ENCODE measurements at places on chromosomes 7 and 10. TPM values are rescaled to one million over a fixed set of nuclear protein-coding genes. Genes with fewer than 3 reads are reported as not detected.

- H3K4me3 ChIP-seq: no peak overlapping the region
- no peak overlapping the region for H3K27ac ChIP-seq
- no peaks in the 10 kb centered on the region for H3K27me3 ChIP-seq
- DNase-seq: no peak
- no peaks in the 10 kb centered on the region for H3K36me3 ChIP-seq
- H3K4me1 ChIP-seq: no peaks in the 10 kb centered on the region
These were observed 511.0 kb upstream of the COBL start for GRCh38 chr7:51827631-51828030.

GRCh38 chr10:50419091-50419490, 167.8 kb upstream of the ASAH2 start:
- peaks cover 23% of the 10 kb centered on the region for H3K4me1 ChIP-seq
- DNase-seq: no peak
- H3K4me3 ChIP-seq: no peak overlapping the region
- no peaks in the 10 kb centered on the region for H3K27me3 ChIP-seq
- H3K36me3 ChIP-seq: no peaks in the 10 kb centered on the region
- peak overlapping the region; percentile 88 for H3K27ac ChIP-seq

- no peak for DNase-seq
- no peaks in the 10 kb centered on the region for H3K27me3 ChIP-seq
- H3K27ac ChIP-seq: no peak overlapping the region
These were observed 86.2 kb downstream of the ZNF365 start for GRCh38 chr10:62460393-62460792.

Gene NRG3
- total RNA-seq: not detected

- DNase-seq: no peak
- no peaks in the 10 kb centered on the region for H3K27me3 ChIP-seq
- H3K4me3 ChIP-seq: no peak overlapping the region
- no peaks in the 10 kb centered on the region for H3K4me1 ChIP-seq
These were observed 267.7 kb downstream of the ELMO1 start for GRCh38 chr7:37180828-37181549.

DNA sequence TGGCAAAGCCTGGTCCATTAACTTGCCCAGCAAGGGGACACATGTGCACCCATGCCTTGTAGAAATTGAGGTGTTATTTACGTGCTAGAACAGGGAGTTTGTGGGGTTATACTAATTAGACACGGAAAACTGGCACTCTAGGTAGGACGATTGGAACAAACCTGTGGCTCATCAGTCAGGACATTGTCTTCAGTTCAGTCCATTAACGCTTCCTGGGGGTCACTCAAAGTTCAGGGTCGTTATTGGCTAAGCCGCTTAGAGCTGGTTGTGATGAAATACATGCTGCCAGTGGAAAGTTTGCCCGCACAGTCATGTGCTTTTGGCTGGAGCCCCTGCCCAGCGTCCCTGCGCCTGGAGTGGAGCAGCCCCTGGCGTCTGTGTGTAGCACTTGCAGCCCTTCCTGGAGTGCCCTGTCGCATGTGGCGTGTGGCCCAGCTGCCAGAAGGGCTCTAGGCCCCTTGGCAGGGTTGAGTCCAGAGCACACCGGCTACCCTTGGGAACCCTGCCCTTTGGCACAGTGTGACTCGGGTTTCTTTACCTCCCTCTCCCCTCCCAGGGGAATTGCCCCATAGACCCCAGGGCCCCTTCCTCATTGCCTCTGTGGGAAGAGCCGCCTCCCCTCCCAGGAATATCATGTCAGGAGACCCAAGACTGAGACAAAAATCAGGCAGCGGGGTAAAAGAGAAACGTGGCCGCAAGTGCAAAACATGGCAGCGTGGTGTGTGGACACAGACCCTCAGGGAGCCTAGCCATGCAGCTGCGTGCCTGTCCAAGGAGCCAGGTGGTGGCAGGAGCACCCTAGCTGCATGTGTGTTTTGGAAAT, 9.8 kb downstream of the ZNF775 start:
- H3K4me1 ChIP-seq: peaks cover 15% of the 10 kb centered on the region
- H3K27ac ChIP-seq: no peak overlapping the region
- no peaks in the 10 kb centered on the region for H3K27me3 ChIP-seq
- H3K36me3 ChIP-seq: no peaks in the 10 kb centered on the region
- no peak overlapping the region for H3K4me3 ChIP-seq

Gene KCNIP2
- 6.2 TPM for total RNA-seq

Gene CYP2C19
- 146 TPM for total RNA-seq

Gene CPA5
- total RNA-seq: not detected

Gene NKX1-2
- not detected for total RNA-seq

- peak; percentile 30 for DNase-seq
- no peaks in the 10 kb centered on the region for H3K36me3 ChIP-seq
- no peak overlapping the region for H3K27ac ChIP-seq
These were observed 30.0 kb upstream of the KNDC1 start for GRCh38 chr10:133129859-133130495.

DNA sequence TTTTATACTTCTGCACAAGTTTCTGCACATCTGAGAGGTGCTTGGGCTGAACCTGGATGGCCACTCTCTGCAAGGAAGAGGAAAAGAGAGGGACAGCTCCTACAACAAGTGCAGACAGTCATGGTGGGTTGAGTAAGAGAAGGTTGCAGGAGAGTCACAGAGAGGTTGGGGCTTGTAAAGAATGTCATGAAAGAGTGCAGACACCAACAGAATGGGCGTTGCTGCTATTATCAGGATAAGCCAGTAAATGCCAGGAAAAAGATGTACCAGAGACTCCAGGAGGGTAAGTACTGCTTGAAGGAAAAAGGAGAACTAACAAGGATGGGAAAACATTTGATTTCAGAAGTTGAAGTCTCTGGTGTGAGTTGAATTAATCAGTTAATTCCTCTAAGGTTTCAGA, 77.8 kb upstream of the NRP1 start:
- no peak for DNase-seq
- H3K4me3 ChIP-seq: no peak overlapping the region
- no peak overlapping the region for H3K27ac ChIP-seq
- H3K4me1 ChIP-seq: no peaks in the 10 kb centered on the region
- H3K27me3 ChIP-seq: no peaks in the 10 kb centered on the region
- no peaks in the 10 kb centered on the region for H3K36me3 ChIP-seq

- no peaks in the 10 kb centered on the region for H3K4me1 ChIP-seq
- H3K27ac ChIP-seq: no peak overlapping the region
- no peak for DNase-seq
- no peaks in the 10 kb centered on the region for H3K36me3 ChIP-seq
- H3K4me3 ChIP-seq: no peak overlapping the region
These were observed 222.0 kb downstream of the ADK start for GRCh38 chr10:74373059-74373458.

GRCh38 chr10:75101416-75102251, 9.8 kb upstream of the SAMD8 start:
- DNase-seq: no peak
- H3K36me3 ChIP-seq: no peaks in the 10 kb centered on the region
- no peaks in the 10 kb centered on the region for H3K27me3 ChIP-seq
- H3K4me1 ChIP-seq: no peaks in the 10 kb centered on the region
- no peak overlapping the region for H3K27ac ChIP-seq

DNA sequence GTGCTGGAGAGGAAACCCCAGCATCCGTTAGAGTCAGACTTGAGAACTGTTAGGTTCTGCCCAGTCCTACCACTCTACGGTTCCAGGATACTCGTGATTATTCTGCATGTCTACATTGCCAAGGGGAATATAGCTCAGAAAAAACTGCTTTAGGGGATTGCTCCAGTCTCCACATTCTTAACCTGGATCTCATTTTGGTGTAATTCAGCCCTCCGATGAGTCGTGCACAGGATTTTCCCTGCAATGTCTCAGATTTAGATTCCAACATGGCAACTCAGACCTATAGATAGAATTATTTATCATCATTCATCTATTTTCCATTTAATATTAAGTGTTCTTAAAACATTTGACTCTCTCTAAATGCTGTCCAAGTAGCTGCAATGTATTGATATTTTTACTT, 121.1 kb upstream of the ZEB1 start:
- no peaks in the 10 kb centered on the region for H3K36me3 ChIP-seq
- H3K4me1 ChIP-seq: no peaks in the 10 kb centered on the region
- H3K27me3 ChIP-seq: no peaks in the 10 kb centered on the region
- no peak overlapping the region for H3K4me3 ChIP-seq

GRCh38 chr7:140061607-140061930, 1.2 kb downstream of the PARP12 start:
- H3K36me3 ChIP-seq: no peaks in the 10 kb centered on the region
- H3K27me3 ChIP-seq: no peaks in the 10 kb centered on the region
- peak overlapping the region; percentile 74 for H3K4me3 ChIP-seq
- DNase-seq: no peak
- peaks cover 4% of the 10 kb centered on the region for H3K4me1 ChIP-seq
- H3K27ac ChIP-seq: peak overlapping the region; percentile 96

DNA sequence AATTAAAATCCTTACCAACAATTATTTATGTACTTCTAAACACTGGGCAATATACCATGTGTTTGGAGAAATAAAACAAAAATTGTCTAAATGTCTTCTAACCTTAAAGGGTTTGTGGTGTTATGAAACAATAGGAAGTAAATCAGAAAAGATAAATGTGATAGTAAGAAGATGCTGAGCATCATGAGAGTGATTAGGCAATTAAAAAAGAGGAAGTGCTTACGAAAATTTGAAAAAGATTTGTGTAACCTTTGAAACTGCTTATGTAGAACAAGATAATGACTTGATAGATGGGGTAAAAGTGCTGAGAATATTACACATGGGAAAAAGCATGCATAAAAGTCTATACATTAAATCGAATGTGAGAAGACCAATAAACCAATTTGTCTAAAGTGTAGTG, 573.4 kb upstream of the CNTNAP2 start:
- no peaks in the 10 kb centered on the region for H3K27me3 ChIP-seq
- H3K27ac ChIP-seq: no peak overlapping the region
- H3K4me1 ChIP-seq: no peaks in the 10 kb centered on the region
- DNase-seq: no peak
- no peak overlapping the region for H3K4me3 ChIP-seq

Gene TMEM213
- not detected for total RNA-seq

GRCh38 chr7:131689662-131690234, 133.3 kb upstream of the PODXL start:
- no peak overlapping the region for H3K4me3 ChIP-seq
- no peaks in the 10 kb centered on the region for H3K27me3 ChIP-seq
- no peak for DNase-seq
- H3K27ac ChIP-seq: no peak overlapping the region
- no peaks in the 10 kb centered on the region for H3K36me3 ChIP-seq

GRCh38 chr7:53119514-53119941, 84.1 kb downstream of the POM121L12 start:
- DNase-seq: no peak
- H3K27ac ChIP-seq: no peak overlapping the region
- no peaks in the 10 kb centered on the region for H3K4me1 ChIP-seq
- no peaks in the 10 kb centered on the region for H3K27me3 ChIP-seq
- no peaks in the 10 kb centered on the region for H3K36me3 ChIP-seq
- no peak overlapping the region for H3K4me3 ChIP-seq

DNA sequence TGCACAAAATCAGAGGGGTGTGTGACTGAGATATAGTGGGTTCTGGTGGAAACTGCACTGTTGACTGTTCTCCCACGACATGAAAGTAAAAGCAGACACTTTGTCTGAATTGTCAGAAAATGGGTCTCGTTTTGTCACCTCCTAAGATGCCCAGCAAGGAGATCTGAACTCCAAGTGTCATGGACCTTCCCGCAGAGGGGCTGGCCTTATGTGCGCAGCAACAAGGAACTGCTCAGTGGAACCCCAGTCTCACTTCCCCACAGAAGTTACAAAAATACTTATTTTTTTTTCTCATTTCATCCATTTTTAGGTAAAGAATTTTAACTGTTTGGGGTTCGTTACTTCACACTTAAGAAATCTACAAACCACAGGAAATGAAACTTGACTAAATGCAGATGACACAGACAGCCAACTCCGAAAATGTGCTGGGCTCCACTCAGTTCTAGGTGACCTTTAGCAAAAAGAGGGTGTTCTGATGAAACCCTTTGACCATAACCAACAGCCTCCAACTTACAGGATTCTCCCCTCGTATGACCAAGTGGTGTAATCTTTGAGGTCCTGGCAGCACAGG, 115.0 kb downstream of the FAM107B start:
- no peak overlapping the region for H3K27ac ChIP-seq
- no peak for DNase-seq

Gene C10orf105
- 0.27 TPM for total RNA-seq

Gene AQP1
- total RNA-seq: 86.5 TPM

Gene CYP2E1
- 13.2 TPM for total RNA-seq

Gene ENTPD1
- 17.0 TPM for total RNA-seq

- no peaks in the 10 kb centered on the region for H3K4me1 ChIP-seq
- peak; percentile 23 for DNase-seq
- H3K4me3 ChIP-seq: no peak overlapping the region
- H3K36me3 ChIP-seq: no peaks in the 10 kb centered on the region
- H3K27ac ChIP-seq: no peak overlapping the region
These were observed 138.8 kb downstream of the DNAJB6 start for GRCh38 chr7:157475601-157476000.

GRCh38 chr10:132446661-132447445, 49.9 kb downstream of the PWWP2B start:
- DNase-seq: peak; percentile 78
- H3K27ac ChIP-seq: peak overlapping the region; percentile 86
- H3K27me3 ChIP-seq: no peaks in the 10 kb centered on the region
- H3K4me3 ChIP-seq: no peak overlapping the region
- H3K36me3 ChIP-seq: no peaks in the 10 kb centered on the region

DNA sequence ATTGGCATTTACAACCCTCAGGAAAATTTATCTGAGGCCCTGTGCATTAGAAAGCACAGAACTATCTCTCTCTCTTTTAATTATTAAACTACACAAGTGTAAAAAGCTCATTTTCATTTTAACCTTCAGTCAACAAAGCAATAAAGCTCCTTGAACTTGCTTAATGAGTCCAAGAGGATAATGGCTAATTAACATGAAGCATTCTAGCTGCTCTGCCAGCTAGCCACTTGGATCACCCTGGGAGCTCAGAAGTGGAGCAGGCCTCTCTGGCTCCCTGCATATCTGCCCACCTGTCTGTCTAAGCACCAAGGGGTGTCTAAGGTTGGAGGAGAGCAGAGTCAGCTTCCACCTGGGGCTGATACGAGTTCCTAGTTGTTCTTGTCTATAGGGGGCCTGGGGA, 56.0 kb upstream of the SLC35G1 start:
- no peak for DNase-seq
- H3K4me1 ChIP-seq: no peaks in the 10 kb centered on the region
- no peak overlapping the region for H3K4me3 ChIP-seq

Gene NOS3
- 4.3 TPM for total RNA-seq

DNA sequence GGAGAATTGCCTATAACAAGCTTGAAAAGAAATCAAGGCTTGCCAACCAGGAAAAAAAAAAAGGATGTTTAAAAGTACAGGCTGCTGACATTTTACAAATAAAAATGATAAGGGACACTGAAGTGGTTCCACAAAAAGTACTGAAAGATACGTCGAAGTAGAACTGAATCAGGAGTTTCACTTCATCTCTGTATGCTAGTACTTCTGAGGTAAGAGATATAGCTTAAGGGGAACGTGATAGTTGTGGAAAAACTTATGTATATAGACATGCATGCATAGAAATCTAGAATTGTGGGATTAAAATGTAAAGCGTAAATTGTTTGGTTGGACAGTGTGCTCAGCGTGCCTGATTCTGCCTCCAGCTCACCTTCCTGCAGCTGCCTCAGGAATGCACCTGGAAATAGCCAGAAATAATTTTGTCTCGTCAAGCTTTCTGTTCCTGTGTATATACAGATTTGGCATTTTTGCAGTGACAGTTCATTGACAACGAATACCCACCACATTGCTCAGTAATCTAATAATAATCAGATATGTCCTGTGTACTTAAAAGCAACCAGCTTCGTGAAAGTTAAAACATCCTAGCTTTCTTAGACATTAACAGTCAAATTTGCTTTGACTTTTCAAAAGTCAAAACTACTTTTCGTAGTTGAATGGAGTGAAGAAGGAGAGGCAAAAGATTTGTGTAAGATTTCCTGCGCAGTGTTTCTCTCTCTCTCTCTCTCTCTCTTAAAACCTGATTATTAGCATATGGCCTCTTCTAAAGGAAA, 1.4 kb downstream of the SOSTDC1 start:
- no peak overlapping the region for H3K4me3 ChIP-seq
- no peaks in the 10 kb centered on the region for H3K36me3 ChIP-seq
- no peak for DNase-seq

All from Peyer's patch (tissue), 4 donors.